ENCODE measurements at places on chromosomes 3 and 15.
A peak's percentile ranks its signal among the peaks of the same experiment; 100 is the strongest.

DNA sequence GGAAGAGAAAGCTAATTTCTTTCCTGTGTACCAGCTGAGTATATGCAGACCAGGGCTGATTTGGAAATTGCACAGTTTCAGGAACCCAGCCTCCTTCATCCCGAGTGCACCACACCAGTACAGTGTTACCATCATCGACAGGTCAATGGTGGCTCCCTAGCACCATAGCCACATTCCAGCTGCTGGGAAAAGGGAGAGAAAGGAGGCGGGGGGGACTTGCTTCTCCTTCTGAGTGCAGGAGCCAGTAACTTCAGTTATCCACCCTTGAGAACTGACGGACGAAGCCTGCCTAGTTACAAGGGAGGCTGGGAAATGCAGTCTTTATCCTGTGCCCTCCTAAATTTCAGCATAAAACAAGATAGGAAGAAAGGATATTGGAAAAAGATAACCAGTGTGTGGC, 129.7 kb upstream of the PRICKLE2 start:
- no peak for DNase-seq

- DNase-seq, result peak; percentile 30
Measured at GRCh38 chr3:120569222-120570057, 26.7 kb upstream of the NDUFB4 start.

- no peak for DNase-seq
Measured at GRCh38 chr3:16216373-16216935, 42.0 kb downstream of the GALNT15 start.

- no peak for DNase-seq
Measured at GRCh38 chr3:65883613-65884012, 155.1 kb downstream of the MAGI1 start.

DNA sequence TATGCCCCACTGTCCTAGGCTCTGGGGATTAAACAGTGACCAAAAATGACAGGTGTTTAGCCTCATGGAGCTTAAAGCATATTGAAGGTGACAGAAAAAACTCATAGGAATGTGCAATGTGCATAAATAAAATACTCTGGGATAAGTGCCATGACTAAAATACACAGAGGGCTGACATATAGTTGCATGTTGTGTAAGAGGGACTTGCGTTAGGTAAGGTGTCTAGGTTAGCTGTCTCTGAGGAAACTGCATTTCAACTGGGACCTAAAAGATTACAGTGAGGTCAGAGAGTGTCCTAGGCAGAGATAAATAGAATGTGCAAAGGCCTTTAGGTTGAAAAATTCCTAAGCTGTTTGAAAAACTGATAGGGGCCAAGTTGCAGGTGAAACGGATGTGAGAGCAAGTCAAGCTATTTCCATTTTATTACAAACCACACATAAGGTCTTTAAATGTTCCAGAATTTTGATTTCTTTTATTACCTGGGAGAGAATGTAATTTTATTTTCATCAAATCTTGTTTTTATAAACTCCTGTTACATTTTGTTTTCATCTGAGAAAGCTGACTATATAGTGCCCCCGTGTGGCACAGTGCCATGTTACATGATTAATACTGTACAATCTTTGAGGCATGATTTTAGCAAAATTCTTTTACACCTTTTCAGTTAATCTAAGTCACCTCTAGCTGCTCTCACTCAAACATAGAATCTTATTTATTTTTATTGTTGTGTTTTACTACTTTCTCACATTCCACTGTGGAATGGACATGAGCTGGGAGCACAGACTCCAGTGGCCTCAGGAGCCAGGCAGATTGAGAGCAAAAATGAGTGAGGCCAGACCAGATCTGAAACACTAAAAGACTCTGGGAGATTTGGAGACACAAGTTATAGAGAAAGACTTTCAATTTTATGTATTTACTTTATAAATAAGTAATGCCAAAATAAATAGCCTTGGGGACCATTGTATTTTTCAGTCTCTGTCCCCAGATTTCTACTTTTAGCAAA, 259.6 kb upstream of the ZNF717 start:
- peak; percentile 52 for DNase-seq

DNA sequence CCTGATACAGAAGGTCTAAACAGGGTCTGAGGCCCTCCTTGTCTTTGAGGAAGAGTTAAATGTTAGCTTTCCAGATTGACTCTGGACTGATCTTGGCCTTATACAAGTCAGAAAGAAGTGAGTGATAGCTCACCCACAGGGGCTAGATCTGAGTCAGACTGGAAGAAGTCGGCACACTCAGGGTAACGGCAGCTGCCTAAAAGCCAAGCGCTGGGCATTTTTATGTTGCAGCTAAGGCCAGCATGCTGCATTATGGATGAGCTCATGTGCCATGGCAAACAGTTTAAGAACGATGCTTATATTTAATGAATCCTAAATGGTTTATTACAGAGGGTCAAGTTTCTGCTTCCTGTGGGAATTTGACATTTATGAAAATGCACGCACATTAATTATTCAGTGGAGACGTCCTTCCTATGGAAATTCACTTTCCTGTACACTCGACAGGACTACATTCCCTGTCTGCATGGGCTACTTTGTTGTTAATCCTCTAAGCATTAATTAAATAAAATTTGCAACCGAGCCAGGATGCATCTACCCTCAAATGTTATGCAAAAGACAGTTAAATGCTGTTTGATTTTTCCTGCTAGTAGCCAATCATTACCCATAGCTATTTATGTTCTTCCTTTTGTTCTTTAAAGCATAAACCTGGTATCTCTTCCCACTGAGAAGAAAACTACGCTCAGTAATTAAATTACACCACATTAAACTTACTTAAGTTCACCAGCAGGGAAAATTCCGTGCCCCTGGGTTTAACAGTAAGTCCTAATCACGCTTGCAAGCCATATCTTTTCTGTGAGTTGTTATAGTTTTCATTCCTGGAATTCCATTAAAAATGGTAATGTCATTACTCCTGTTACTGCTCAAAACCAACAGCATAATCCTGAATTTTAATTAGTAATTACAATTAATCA, 762.7 kb upstream of the CFAP20DC start:
- no peak for DNase-seq
